Activated T-helper 1 cell treated with anti-CD3 and anti-CD28 coated beads, Interleukin-12 subunit alpha, Interleukin-12 subunit beta, Interleukin-2, Interleukin-4 antibody, amounts not matched to agents 30 ng/mL and 10 ng/mL and 1 ng/mL, durations not matched to agents 14 hours and 24 hours and 36 hours (primary cell): ENCODE measurements at places on chromosomes 6 and 20.

DNA sequence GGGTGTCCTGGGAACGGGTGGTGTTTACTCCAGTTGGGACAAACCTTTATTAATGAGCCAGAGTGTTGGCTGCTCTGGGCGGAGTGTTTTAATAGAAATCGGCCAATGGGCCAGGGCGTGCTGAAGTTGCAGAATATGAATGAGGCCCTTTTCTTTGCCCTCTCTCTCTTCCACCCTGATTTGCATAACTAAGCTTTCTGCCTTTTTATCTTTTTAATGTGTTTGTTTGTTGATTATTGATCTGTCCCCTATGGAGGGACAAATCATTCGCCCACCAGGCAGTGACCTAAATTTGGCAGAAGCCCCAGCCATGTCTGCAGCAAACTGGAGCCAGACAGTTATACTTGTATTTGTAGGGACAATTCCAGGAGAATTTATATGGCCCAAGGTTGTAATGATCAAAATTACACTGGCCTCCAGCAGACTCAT is 420.9 kb downstream of the PREX1 start:
- H3K27ac ChIP-seq = no peak overlapping the region
- no peak for DNase-seq
- no peaks in the 10 kb centered on the region for H3K4me1 ChIP-seq
- peaks cover 8% of the 10 kb centered on the region for H3K27me3 ChIP-seq
- H3K4me3 ChIP-seq = no peak overlapping the region
- H3K36me3 ChIP-seq = no peaks in the 10 kb centered on the region

GRCh38 chr6:101626269-101626668 is 232.8 kb downstream of the GRIK2 start:
- H3K4me3 ChIP-seq = no peak overlapping the region
- no peak for DNase-seq
- H3K27ac ChIP-seq = no peak overlapping the region
- no peaks in the 10 kb centered on the region for H3K27me3 ChIP-seq
- H3K4me1 ChIP-seq = no peaks in the 10 kb centered on the region
- no peaks in the 10 kb centered on the region for H3K36me3 ChIP-seq

DNA sequence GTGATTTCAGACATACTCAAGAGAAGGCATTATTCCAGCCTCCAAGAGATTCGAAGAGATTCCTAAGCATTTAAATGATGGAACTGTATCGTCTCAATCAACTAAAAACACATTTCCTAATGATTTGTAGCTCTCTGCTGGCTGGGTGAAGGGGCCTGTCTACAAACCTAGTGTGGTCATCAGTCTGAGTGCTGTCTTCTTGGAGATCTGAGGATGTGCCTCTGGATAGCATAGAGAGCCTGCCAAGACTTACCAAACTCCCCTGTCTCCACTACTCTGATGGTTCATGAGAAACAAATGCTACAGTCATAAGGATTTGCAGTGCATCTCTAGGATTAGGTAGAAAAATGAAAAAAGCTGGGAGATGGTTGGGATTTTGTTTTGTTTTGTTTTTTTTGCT is 176.9 kb upstream of the CITED2 start:
- no peak for DNase-seq
- no peak overlapping the region for H3K27ac ChIP-seq
- no peaks in the 10 kb centered on the region for H3K36me3 ChIP-seq

DNA sequence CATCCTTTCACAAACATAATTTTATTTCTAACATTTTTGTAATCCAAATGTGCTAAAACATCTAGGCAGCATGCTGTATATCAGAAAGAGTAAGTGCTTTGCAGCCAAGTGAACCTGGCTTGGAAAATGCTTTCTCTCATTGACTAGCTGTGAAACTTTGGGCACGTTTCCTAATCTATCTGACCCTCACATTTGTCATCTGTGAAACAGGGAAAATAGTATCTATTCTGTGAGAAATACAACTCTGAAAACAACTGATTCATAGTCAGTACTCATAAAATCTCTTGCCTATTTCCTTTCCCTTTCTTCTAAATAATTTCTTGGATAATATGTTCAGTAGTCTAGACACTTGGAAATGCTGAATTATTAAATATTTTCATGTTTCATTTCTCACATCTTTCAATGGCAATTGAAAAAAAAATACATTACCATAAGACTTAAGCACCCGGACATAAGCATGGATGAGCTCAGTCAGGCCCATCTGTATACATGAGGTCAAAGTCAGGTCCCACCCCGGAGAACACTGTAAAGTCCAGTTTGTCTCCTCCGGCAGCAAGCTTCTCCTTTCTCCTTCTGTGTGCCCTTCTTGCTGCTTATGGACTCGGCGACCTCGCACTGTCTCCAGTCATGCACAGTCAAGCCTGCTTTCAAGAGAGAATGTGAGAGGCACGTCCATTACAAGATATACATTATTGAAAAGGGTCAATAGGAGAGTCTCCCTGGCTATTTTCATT is 455.0 kb upstream of the SOX4 start:
- no peaks in the 10 kb centered on the region for H3K4me1 ChIP-seq
- no peak overlapping the region for H3K27ac ChIP-seq
- H3K27me3 ChIP-seq = no peaks in the 10 kb centered on the region
- DNase-seq = no peak
- peaks cover 3% of the 10 kb centered on the region for H3K36me3 ChIP-seq
- H3K4me3 ChIP-seq = no peak overlapping the region

GRCh38 chr20:3237958-3238615 is 903 bp downstream of the SLC4A11 start:
- H3K36me3 ChIP-seq = no peaks in the 10 kb centered on the region
- peaks cover 53% of the 10 kb centered on the region for H3K27me3 ChIP-seq
- peaks cover 8% of the 10 kb centered on the region for H3K4me1 ChIP-seq
- peak overlapping the region; percentile 83 for H3K4me3 ChIP-seq
- no peak for DNase-seq

- no peaks in the 10 kb centered on the region for H3K4me1 ChIP-seq
- H3K27ac ChIP-seq = no peak overlapping the region
- no peaks in the 10 kb centered on the region for H3K36me3 ChIP-seq
- H3K27me3 ChIP-seq = peaks cover 9% of the 10 kb centered on the region
Observed at GRCh38 chr6:166112580-166112979, 55.1 kb downstream of the TBXT start.

- no peak overlapping the region for H3K27ac ChIP-seq
- no peaks in the 10 kb centered on the region for H3K4me1 ChIP-seq
- peaks cover 51% of the 10 kb centered on the region for H3K27me3 ChIP-seq
- H3K36me3 ChIP-seq = no peaks in the 10 kb centered on the region
Observed at GRCh38 chr6:41411961-41412360, 76.6 kb downstream of the NCR2 start.
